ENCODE measurements at places on chromosomes 3 and 15.

DNA sequence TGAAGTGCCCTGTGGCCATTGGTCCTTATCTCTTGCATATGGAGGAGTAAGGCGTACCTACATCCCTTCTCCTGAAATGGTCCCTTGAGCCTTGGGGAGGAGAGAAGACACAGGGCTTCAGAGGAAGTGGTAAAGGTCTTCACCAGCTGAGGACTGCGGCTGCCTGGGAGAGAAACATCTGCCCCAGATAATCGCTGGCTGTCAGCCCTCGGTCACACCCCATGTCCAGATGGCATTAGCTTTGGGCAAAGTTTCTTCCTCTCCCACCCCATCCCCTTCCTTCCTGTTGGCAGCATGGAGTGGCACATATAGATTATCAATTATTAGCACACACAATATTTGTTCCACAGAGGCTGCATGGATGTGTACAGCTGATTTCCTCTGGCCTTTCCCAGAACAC lies 61.6 kb downstream of the LRTM1 start:
- DNase-seq = no peak

GRCh38 chr3:46112296-46112695 lies 85.0 kb upstream of the XCR1 start:
- DNase-seq = no peak

DNA sequence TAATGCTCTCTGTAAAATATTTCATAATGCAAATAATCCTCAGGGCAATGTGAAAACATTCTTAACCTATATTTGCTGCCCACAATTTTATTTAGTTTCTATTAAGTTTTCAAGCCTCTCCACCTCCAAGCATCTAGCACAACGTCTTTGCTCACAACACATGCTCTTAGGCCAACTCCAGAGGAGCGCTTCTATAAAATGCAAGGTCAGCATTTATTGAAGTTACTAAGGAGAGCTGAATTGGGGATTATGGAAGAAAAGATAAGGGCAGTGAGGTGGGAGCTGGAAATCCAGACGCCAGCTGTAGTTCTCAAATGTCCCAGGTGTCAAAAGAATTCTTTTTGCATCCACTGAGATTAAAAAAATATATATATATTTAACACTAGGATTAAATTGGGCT lies 996 bp downstream of the RABL3 start:
- DNase-seq = no peak

- no peak for DNase-seq
Observed at GRCh38 chr15:93428807-93429351, 339.9 kb upstream of the RGMA start.

- DNase-seq = no peak
Observed at GRCh38 chr15:61807281-61807929, 252.8 kb downstream of the VPS13C start.

DNA sequence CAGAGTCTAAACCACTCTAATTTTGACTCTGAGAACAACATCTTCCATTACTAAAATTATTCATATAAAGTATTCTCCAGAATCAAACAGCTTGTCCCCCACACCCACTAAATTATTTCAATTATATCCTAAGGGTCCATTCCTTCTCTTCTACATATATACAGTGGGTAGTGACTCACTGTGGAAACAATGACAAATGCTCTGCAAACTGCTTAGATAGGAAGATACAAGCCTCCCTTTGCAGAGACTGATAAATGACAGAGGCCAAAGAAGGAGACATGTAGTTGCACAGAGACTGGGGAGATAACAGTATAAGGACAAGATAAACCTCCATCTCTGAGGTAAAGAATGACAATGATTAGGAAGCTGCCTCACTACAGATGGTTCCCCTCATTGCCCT lies 1087.4 kb downstream of the AGBL1 start:
- DNase-seq = no peak

DNA sequence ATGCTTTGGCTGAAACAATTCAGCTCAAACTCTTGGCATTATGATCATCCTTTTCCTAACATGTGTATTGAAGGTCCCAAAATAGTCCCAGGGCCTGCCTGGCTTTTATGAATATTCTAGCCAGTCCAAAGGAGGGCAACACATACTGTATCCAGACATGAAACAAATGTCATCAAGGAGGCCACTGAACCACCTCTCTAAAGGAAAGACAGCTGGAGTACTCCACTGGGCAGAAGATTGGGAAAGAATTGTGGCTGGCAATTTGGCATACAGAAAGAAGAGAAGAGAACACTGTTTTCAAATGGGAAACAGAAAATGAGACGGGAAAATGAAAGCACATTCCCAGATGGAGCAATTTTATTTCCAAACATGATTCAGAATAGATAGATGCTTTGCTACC lies 80.6 kb downstream of the NCEH1 start:
- DNase-seq = no peak

- peak; percentile 47 for DNase-seq
Observed at GRCh38 chr3:47370887-47371697, 9.7 kb upstream of the PTPN23 start.

GRCh38 chr3:42544492-42545283 lies 37.1 kb downstream of the SEC22C start:
- DNase-seq = no peak

DNA sequence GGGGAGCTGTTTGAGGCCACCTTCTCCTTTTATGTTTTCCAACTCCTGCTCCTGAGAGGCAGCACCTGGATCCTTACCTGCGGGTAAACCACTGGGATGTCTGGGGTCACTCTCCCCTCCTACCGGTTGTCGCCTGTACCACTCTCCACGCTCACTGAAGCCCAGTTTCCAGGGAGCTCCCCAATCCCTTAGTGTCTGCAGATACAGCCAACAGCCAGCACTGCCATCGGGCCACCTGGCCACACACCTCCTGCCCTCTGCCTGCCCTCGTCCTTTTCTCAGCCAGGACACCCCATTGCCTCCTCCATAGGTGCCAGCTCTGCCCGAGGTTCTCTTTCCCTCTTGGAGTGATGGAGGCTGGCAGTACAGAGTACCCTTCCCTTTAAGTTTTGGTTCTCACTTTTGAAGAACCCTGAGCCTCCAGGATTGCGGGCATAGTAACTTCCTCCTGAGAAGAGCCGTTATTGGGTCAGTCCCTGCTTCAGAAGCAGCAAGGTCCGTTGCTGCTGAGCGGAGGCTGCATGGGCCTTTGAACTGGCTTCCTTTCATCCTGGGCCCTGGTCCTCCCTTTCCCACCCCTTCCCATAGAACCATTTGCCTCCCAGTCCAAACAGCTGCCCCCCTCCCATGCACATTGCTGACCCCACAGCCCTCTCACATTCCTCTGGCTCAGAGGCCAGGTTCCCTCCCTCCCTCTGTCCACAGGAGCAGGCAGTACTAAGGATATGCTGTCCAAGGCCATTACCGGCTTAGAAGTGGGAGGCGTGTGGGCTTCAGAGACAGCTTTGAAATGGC lies 30.9 kb downstream of the ARNT2 start:
- DNase-seq = no peak

GRCh38 chr3:89067736-89068135 lies 39.7 kb upstream of the EPHA3 start:
- no peak for DNase-seq

- DNase-seq = no peak
Observed at GRCh38 chr3:134066651-134067530, 37.2 kb upstream of the SLCO2A1 start.

- DNase-seq = no peak
Observed at GRCh38 chr3:102158080-102158740, 276.6 kb upstream of the ZPLD1 start.

- DNase-seq = no peak
Observed at GRCh38 chr3:172315401-172316091, 132.7 kb downstream of the GHSR start.

GRCh38 chr3:10760199-10760598 lies 55.8 kb upstream of the SLC6A11 start:
- no peak for DNase-seq

GRCh38 chr3:147008886-147009285 lies 397.5 kb downstream of the ZIC4 start:
- no peak for DNase-seq

DNA sequence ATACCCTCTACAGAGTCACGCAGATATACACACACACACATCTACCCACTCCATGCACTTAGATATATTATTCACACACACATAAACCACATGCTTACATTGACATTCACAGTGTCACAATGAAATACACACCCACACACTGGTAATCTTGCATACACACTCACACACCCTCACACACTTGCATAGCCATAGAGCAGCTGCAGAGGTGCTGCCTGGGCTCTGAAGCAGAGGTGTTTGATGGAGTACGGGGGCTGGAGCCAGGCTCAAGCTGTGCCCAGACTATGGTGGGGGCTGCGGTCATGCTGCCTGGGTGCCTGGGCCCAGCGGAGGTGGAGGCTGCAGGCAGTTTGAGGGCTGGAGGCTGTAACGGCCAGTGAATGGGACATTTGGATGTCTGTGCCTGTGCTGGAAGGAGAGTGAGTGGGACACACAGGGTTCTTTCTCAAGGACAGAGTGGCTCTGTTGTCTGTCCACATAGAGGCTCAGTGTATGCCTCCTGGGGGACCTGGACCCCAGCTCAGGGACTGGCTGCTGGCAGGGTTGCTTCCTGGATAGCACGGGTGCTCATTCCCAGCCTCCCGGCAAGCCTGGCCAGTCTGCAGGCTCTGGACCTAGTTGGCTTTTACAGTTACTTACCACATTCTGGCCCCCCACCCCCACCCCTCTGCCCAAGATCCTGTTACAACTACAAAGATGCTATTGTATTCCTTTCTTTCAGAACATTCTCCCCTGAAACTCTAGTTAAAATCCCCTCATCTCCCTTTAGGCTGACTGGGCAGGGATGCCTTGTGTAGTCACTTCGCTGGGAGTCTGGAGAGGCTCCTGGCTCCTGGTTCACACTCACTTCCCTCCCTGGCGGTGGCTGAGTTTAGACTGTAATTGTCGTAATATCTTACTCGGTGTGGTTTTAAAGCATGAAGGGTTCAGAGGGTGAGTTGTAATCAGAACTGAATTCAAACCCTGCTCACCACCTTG lies 12.5 kb downstream of the GASK1A start:
- no peak for DNase-seq

DNA sequence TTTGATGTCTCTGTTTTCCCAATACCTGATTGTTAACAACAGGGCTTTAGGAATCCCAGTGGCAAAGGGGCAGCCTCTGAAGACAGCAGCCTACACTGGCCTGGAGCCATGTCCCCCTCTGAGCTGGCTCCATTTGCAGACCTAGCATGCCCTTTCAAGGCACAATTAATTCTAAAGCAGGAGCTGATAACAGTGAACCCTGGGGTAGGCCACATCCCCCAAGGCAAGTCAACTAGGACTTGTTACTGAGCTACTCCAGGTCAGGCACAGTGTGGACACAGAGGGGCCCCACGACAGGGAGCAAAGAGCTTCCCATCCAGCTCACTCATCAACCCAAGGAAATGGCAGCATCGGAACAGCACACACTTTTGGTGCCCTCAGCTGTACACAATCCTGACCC lies 51.9 kb downstream of the SPSB4 start:
- no peak for DNase-seq

- no peak for DNase-seq
Observed at GRCh38 chr3:106342386-106342785, 473.6 kb upstream of the CBLB start.

GRCh38 chr15:84023636-84024035 lies 211.9 kb upstream of the GOLGA6L4 start:
- DNase-seq = peak; percentile 43

DNA sequence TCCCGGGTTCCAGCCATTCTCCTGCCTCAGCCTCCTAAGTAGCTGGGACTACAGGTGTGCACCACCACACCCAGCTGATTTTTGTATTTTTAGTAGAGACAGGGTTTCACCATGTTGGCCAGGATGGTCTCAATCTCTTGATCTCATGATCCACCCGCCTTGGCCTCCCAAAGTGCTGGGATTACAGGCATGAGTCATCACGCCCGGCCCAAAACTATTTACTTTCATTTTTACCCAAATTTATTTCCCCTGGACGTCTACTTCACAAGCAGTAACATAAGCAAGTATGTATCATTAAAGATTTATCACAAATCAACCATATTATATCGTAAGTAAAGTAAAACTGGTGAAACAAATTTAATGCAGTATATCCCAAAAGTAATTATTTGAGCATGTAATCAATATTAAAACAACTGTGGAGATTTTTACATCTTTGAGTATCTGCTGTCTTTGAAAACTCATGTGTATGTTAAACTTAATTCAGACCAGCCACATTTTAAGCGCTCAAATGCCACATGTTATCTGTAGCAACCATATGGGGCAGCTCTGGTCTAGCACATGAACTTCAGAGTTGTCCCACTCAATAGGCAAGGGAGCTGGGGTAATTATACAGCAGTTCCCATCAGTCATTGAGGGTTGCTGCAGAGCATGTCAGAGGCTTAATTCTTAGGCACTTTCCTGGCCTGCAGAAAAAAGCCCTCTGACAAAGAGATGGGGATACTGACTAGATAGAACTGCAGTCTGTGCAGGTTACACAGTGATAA lies 185.7 kb upstream of the CTDSPL start:
- DNase-seq = no peak

DNA sequence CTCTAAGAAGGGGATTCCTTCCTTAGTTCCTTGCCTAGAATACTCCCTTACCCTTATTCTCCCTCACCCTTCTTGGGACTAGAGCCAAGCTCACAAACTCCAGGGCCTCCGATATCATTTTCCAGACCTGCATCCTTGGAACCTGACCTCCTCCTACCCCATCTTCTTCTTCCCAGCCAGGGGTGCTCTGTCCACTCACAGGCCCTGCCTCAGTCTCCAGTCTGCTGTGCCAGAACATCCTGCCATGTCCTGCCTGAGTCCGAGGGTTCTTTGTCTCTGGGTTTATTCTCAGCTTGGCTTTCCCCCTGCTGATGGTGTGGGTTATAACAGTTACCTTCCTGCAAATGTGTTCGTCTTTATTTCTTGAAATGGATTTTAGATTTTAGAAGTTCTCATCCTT lies 59.9 kb upstream of the MCF2L2 start:
- no peak for DNase-seq

DNA sequence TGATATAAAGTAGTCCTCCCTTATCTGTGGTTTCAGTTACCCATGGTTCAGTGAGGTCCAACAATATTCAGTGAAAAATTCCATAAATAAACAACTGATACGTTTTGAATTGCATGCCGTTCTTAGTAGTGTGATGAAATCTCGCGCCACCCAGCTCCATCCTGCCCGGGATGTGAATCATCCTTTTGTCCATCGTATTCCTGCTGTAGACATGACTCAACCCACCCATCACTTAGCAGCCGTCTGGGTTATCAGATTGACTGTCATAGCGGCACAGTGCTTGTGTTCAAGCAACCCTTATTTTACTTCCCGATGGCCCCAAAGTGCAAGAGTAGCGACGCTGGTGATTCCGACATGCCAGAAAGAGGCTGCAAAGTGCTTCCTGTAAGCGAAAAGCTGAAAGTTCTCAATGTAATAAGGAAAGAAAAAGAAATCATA lies 48.0 kb upstream of the MEX3B start:
- DNase-seq = no peak

- DNase-seq = no peak
Observed at GRCh38 chr15:57012556-57012955, 94.1 kb downstream of the TCF12 start.

DNA sequence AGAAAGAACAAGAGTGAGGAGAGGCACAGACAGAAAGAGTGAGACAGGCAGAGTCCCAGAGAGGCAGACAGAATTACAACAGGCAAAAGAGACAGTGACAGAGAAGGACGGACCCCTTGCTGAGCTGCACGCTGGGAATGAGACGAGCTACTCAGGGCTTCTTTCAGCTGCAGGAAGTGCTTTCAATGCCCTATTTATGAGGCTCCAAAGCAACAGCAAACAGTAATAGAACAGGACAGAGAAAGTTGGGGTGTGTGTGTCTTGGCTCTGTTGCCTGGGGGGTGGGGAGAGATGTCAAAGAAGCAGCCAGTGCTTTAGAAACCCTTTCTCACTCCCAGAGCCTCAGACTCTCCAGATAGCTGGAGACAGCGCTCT lies 502 bp upstream of the TIMP4 start:
- no peak for DNase-seq

GRCh38 chr3:71752831-71753700 lies 589 bp upstream of the GPR27 start:
- no peak for DNase-seq
